ENCODE measurements at places on chromosomes 4 and X. TPM values are rescaled to one million over a fixed set of nuclear protein-coding genes. Genes with fewer than 3 reads are reported as not detected.

DNA sequence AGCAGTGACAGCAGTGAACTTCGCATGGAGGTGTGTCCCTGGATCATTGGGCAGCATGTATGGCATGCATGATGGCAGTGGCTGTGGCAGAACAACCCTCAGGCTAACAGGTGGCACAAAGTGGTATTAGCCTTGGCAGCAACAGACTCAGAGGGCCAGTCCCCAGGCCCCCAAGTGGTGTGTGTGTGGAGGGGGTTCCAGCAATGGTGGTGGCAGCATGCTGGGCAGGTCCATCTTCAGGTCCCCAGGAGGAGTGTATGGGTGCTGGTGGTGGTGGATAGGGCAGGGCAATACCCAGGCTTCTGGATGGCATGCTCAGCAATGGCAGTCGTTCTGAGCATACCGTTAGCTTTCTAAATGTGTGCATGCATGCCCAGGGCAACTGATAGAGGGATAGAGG is 923.7 kb downstream of the PDHA2 start:
- no peaks in the 10 kb centered on the region for H3K27me3 ChIP-seq
- no peaks in the 10 kb centered on the region for H3K36me3 ChIP-seq
- H3K4me1 ChIP-seq, result no peaks in the 10 kb centered on the region
- DNase-seq, result no peak
- H3K27ac ChIP-seq, result no peak overlapping the region
- no peak overlapping the region for H3K4me3 ChIP-seq

DNA sequence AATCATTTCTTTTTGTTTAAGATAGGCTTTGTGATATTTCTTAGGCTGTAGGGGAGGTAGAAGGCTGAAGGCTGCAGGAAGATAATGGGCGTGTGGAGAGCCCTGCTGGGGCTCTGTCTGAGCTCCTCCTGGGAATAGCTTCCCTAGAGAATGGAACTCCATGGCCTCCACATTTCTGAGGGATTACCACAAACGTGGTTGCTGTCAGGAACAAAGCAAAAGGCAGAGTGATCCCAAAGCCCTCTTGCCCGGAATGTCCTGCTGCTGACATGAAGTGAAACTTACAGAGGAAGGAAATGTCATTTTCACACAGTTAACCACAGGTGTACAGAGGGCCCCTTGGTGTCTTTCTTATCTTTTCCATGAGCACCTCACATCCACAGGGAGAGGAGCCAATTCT is 89.3 kb downstream of the DDIT4L start:
- no peak overlapping the region for H3K27ac ChIP-seq
- no peak for DNase-seq
- H3K27me3 ChIP-seq, result no peaks in the 10 kb centered on the region

DNA sequence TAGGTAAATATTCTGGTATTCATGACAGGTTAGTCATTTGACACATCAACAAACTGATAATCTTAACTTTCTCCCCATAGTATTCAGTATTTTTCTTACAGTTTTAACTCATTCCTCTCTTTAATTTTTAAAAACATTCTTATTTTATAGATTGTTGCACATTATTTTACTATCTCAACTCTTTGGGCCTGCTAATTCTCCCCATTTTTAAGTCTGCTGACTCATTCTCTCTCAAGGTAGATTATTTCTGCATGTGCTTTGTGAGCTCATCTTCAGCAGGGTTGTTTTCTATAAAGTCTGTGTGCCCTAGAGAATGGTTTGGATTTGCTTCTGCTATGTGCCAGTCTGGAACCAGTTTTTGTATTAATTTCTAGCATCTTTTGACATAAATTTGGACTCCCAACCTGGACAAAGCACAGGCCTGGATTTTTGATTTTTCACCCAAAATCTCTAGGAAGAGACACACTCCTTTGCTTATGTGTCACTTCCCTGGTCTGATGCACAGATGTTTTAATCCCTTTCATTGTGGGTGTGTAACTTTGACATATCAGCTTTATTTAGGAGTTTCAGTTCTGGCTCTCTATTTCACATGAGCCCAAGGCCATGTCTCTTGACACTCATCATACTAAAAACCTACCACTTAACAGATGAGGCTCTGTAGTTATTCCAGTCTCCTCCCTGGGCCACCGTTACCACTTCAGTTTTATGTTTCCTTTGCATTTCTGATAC is 194.3 kb upstream of the PGRMC2 start:
- DNase-seq, result no peak
- H3K36me3 ChIP-seq, result no peaks in the 10 kb centered on the region
- no peaks in the 10 kb centered on the region for H3K27me3 ChIP-seq
- no peaks in the 10 kb centered on the region for H3K4me1 ChIP-seq

GRCh38 chr4:150789864-150790263 is 207.9 kb downstream of the MAB21L2 start:
- H3K4me1 ChIP-seq, result no peaks in the 10 kb centered on the region
- no peak for DNase-seq
- no peak overlapping the region for H3K4me3 ChIP-seq
- H3K27me3 ChIP-seq, result no peaks in the 10 kb centered on the region
- no peak overlapping the region for H3K27ac ChIP-seq

Gene ARX
- not detected for total RNA-seq

DNA sequence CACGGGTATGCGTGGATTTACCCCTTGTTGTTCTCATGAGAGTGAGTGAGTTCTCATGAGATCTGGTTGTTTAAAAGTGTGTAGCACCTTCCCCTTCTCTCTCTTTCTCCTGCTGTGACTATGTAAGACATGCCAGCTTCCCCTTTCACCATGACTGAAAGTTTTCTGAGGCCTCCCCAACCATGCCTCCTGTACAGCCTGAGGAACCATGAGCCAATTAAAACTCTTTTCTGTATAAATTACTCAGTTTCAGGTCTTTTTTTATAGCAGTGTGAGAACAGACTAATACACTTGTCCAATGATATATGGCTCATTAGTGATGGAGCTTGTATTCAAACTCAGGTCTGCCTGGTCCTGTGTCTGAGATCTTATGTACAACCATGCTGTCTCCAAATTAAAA is 28.5 kb upstream of the RTL3 start:
- H3K36me3 ChIP-seq, result no peaks in the 10 kb centered on the region
- no peaks in the 10 kb centered on the region for H3K4me1 ChIP-seq
- H3K4me3 ChIP-seq, result no peak overlapping the region

DNA sequence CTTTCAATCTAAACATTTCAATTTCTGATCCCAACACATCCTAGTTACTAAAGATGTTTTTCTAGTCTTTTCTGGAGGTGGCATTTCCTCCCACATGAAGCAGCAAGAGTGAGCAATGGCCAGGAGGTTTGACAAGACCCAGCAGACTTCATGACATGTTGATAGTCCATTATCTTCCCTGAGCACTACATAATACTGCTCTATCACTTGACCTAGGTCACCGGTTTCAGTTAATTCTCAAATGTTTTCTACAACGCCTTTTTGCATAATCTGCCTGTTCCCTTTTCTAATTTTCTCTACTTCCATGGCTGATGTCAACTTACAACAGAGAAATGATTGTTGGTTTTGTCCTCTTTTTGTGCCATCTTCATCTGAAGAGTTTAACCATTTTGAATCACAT is 62.0 kb upstream of the GPRIN3 start:
- H3K4me1 ChIP-seq, result no peaks in the 10 kb centered on the region
- DNase-seq, result no peak
- no peaks in the 10 kb centered on the region for H3K27me3 ChIP-seq
- H3K36me3 ChIP-seq, result no peaks in the 10 kb centered on the region
